Foreskin keratinocyte (primary cell): ENCODE measurements at places on chromosomes 13 and 19. TPM values are rescaled to one million over a fixed set of nuclear protein-coding genes. Genes with fewer than 3 reads are reported as not detected.

- DNase-seq: no peak
Observed at GRCh38 chr19:43779147-43779819, 1.5 kb downstream of the KCNN4 start.

DNA sequence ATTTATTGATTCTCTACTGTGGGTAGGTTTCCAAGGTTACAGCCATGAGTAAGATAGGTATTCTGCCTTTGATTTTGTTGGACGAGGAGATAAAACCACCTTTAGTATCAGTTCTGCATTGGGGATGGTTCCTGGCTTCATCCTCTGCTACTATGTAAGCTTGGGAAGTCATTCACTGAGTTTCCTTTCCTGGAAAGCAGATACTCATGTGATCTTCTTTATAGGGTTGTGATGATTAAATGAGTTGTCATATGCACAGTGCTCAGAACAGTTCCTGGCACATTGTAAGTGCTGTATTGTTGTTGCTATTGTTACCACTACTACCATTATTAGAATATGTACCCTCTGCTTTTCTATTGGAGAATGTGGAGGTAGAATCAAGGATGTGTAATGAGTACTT lies 13.1 kb upstream of the WTIP start:
- no peak for DNase-seq

SH2D3A gene
- 54.1 and 56.0 TPM in 2 replicates for polyA plus RNA-seq

- no peak for DNase-seq
Observed at GRCh38 chr13:19940106-19940505, 18.4 kb upstream of the ZMYM2 start.

DNA sequence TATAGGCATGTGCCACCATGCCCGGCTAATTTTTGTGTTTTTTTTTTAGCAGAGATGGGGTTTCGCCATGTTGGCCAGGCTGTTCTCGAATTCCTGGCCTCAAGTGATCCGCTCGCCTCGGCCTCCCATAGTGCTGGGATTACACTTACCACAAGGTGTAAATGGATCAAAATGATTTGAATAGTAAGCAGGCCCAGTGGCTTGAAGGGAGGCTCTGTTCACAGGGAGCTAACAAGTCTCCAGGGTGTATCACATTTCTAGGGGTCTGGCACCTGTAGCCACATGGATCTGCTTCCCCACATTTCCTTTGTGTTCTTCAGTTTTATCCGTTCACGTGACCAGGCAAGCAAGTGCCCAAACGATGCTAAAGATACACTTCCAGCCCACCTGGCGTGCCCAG lies 13.5 kb upstream of the CNFN start:
- DNase-seq: no peak

- no peak for DNase-seq
Observed at GRCh38 chr13:36549755-36550154, 117.5 kb downstream of the CCNA1 start.

KLC3 gene
- 52.5 and 60.7 TPM in 2 replicates for polyA plus RNA-seq

CFAP97D2 gene
- polyA plus RNA-seq: not detected in 2 replicates

DNA sequence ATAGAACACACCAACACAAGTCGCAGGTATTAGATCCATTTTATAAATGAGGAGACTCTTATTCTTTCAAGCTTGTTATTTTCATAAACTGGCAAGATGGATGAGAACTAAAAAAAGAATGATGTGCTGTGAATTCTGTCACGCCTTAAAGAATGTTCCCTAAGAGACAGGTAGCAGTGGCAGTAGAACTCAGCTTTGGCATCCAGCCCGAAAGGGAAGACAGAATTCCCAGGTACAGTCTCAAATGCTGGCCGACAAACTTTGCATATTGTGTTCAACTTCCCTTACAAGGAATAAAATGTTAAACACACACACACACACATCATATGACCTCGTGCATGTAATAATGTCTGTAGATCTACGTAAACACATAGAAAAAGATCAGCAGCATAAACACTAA lies 3.2 kb downstream of the TMEM272 start:
- no peak for DNase-seq

DNA sequence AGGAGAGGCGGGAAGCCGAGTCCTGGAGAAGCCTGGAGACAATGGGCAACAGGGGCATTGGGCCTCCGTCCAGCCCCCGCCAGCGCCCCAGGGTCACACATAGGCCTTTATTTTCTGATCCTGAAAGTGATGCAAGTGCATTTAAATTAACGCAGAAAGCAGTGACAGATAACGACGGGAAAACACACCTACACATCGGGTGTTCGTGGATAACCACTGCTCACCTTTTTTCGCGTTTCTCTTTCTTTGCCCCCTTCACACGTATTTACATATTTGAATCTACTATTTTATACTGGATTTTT lies 30.4 kb upstream of the GRTP1 start:
- no peak for DNase-seq

DNA sequence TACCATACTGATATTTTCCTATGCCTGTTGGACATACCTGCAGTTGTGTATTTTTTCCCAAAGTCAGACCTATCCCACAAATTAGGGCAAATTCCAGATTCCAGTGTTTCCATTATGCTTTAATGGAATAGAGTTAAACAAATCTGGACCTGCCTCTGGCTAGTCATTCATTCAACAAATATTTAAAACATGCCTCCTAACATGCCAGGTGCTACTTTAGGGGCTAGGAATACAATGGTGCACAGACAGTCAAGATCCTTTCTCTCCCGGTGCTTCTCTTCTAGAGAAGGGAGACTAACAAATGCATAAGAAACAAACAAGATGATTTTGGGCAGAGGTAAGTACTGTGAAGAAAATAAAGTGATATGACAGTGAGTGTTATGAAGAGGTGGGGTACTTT lies 7.5 kb upstream of the WDFY2 start:
- DNase-seq: peak; percentile 70

DNA sequence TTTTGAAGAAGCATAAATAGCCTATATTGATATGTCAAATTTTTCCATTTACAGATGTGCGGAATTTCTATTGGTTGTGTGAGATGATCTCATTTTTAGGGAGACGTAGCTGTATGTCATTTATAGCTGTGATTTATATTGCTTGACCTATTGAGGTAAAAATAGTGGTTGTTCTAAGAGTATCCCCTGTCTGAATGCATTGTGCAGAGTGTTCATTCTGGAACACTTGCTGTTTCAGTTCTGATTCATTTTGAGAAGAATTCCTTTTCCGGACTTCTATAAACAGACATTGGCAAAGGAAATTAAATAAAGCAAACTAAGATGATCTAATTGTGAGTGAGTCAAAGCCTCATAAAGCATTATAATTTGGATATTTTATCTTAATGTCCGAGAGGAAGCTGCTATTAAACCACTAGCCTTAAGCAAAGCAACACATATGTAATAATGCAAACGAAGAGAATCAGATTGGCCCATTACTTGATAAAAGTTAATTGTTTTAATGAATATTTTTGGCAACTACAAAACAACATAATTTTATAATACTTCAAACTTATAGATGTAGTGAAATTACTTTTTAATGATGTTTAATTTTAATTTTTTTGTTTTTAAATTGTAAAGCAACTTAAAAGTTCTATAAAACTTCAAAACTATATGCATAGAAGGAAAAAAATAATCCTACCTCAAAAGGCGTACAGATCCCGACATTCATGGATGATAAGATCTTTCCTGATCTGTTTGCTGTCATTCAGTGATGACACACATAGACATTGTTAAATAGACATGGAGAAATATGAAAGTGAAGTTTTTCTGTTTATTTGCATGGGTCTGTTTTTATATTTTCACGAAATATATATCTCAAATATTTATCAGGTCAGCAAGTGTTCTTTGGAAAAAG lies 942.6 kb upstream of the SLC10A2 start:
- no peak for DNase-seq

- no peak for DNase-seq
Observed at GRCh38 chr19:54201172-54201701, 579 bp downstream of the RPS9 start.

DNA sequence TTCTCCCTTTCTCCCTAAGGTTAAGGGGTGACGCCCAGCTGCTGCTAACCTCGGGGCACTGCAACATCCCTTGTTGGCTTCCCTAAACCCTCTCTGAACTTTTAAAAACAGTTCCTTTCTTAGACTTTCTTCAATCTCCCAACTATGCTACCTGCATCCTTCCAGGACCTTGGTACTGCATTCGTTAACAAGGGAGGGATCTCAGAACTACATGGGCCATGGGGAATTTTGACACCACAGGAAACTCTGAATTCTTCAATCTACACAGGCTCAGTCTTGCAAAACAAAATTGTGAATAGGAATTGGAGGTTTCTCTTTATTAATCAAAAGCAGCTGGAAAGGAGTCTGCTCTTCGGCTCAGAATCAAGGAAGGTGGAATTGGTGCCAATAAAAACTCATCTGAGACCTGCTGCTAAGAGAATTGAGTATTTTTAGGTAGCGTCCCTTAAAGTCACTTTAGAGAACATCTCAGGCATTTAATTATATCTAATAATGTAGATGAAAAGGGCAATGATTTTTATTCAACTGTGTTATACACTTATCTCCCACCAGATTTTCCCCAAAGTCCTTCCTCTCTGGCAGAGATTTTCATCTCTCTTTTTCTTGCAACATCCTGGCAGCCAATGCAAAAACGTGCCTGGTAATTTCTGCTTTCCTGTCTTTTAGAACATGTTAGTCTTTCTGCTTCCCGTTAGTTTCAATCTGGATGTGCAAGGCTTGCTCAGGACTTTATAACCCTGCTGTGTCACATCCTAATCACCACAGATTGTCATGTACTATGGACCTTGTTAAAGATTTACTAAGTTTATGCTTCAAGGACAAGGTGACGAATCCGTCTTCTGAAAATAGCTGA lies 69.1 kb upstream of the SLC15A1 start:
- DNase-seq: no peak

LGALS4 gene
- 0.24 TPM in 1 of 2 replicates, not detected in the other for polyA plus RNA-seq

PGLYRP1 gene
- not detected in 2 replicates for polyA plus RNA-seq

- DNase-seq: no peak
Observed at GRCh38 chr19:29569038-29569911, 36.8 kb upstream of the POP4 start.

GRCh38 chr13:107421951-107422350 lies 793.4 kb downstream of the LIG4 start:
- DNase-seq: no peak

- DNase-seq: no peak
Observed at GRCh38 chr19:2358548-2359173, 1.4 kb upstream of the TMPRSS9 start.

DNA sequence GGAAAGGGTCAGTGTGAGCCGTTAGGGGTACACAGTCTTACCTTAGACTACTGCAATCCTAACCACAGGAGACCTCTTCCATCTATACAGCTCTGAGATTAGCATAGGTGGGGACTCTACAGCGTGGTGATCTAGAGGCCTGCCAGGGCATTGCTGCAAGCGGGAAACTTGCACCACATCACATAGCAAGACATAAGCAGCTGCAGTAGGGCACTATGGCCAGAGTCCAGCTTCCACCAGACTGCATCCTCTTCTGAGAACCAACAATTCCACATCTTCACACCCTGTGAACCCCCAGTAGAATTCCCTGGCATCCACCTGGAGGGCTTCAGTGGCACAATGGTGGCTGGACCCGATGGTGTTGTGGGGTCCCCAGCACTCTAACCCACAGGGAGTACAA lies 1564.3 kb upstream of the PRR20A start:
- no peak for DNase-seq

DNA sequence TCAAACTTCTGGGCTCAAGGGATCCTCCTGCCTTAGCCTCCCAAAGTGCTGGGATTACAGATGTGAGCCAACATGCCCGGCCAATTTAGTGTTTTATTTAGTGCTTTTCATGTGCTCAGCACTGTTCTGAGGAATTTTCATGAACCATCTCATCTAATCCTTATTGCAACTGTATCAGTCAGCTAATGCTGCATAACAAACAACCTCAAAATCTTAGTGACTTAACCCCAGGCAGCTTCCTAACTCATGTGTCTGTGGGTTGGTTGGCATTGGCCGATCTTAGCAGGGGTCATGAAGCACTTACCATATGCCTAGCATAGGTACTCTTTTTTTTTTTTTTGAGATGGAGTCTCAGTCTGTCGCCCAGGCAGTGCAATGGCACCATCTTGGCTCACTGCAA lies 6.2 kb upstream of the SDHAF1 start:
- no peak for DNase-seq

DNA sequence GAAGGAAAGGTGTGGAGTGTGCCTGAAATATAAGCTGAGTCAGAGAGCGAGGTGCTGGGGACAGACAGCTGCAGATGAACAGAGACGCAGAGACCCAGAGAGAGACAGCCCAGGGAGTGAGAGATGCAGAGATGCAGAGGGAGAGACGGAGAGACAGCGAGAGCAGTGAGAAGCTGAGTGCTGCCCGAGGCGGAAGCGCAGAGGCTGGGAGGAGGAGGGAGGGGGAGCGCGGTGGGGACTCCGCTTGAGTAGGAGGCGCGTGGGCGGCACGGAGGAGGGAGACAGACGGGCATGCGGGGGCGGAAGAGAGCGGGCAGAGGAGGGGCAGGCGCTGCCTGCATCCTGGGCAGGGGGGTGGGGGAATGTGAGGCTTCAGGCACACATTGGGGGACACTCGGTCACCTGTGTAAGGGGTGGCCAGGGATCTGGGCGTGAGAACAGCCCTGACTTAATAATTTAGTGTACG lies 25.7 kb downstream of the SLC8A2 start:
- no peak for DNase-seq

TRPC4 gene
- not detected in 2 replicates for polyA plus RNA-seq

AKAP8L gene
- 32.4 and 35.7 TPM in 2 replicates for polyA plus RNA-seq

ICAM3 gene
- 5.3 and 6.0 TPM in 2 replicates for polyA plus RNA-seq

- no peak for DNase-seq
Observed at GRCh38 chr19:5995606-5996005, 17.7 kb upstream of the RANBP3 start.

CYP2A7 gene
- polyA plus RNA-seq: not detected in 2 replicates

DNA sequence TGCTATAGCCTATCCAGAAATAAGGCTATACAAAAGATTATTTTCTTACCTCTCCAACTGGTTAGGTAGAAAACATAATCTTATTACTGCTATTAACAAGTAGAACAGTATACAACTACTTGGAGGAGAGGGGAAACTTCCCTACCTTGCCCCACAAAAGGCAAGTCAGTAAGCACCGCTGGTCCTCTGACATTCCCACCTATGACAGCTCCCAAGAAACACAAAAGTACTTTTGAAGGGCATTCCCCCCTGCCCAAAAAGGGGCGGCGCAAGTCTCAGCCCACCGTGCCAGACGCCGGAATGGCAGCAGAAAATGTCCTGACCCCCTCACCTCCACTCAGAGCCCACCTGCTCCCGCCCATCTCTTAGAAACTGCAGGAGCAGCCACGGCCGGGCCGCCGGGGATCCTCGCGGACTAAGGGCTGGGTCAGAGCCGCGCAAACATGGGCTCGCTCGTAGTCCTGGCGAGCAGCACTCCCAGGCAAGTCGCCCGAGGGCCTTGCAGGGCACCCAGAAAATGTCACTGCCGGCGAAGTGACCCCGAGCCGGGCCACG lies 437 bp downstream of the SUCLA2 start:
- DNase-seq: no peak

DNA sequence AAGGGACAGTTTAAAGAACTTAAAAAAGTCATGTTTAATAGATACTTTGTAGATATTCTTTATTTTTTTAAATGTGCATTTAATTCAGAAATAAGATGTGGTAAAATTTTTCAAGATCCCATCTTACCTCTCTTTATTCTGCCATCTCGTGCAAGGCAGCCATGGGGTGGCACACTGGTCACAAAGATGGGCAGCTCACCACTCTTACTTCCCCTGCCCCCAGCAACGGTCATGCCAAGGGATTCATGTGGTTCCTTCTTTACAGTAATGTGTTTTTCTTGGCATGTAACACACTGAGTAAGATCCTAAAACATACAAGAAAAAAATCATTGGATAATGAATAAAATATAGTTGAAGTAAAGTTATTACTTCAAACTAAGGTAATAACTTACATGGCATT lies 64.2 kb downstream of the LNX2 start:
- DNase-seq: no peak

KIR2DL4 gene
- polyA plus RNA-seq: not detected in 2 replicates
